ENCODE measurements at places on chromosomes 7 and 10.

- peak; percentile 36 for DNase-seq
Measured at GRCh38 chr7:38858259-38858884, 50.6 kb downstream of the VPS41 start.

GRCh38 chr7:131489196-131489595, 67.2 kb downstream of the PODXL start:
- DNase-seq, result no peak

DNA sequence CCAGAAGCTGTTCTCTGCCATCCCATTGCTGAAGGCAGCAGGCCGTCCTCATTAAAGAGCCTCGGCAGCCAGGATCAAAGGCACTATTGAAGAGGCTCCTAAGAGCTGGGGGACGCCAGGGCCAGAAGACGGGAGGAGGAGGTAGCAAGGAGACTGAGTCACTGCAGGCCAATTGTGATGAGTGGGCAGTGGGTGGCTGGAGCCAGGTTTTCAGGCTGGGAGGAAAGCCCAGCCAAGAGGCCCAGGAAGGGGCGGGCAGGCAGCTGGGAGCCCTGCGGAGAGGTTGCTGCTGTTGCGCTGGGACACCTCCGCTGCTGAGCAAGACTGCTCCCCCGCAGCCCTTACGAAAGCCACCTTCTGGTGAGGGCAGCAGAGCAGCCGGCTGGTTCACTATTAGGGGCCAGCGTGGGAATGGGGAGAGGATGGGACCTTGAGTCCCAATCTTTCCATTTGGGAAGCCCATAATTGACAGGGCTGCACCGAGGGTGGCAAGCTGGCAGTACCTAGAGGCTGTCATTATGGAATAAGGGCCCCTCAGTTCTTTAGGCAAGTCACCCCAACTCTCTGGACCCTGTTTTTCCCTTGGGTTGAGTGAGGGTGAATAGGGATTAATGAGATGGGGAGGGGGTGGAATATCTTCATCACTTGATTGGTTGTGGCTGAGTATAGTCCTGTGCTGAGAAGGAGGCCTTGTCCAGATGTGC, 48.4 kb downstream of the UNC5B start:
- DNase-seq, result peak; percentile 75

- DNase-seq, result no peak
Measured at GRCh38 chr7:154879629-154880028, 123.3 kb downstream of the PAXIP1 start.

- DNase-seq, result no peak
Measured at GRCh38 chr10:32104181-32104580, 48.0 kb upstream of the KIF5B start.

GRCh38 chr10:60003651-60004523, 97.5 kb upstream of the CCDC6 start:
- DNase-seq, result no peak
